ENCODE measurements at places on chromosomes 7 and 10.
A peak's percentile ranks its signal among the peaks of the same experiment; 100 is the strongest.

- no peak overlapping the region for H3K4me3 ChIP-seq
- 0 out of 2 replicates have a peak, but pooled peaks cover 1% of the 10 kb centered on the region for H3K4me1 ChIP-seq
- no peaks in the 10 kb centered on the region for H3K36me3 ChIP-seq
- DNase-seq: no peak
- H3K27ac ChIP-seq: no peak overlapping the region
- no peaks in the 10 kb centered on the region for H3K27me3 ChIP-seq
Observed at GRCh38 chr7:100978300-100978699, 8.9 kb downstream of the MUC12 start.

DNA sequence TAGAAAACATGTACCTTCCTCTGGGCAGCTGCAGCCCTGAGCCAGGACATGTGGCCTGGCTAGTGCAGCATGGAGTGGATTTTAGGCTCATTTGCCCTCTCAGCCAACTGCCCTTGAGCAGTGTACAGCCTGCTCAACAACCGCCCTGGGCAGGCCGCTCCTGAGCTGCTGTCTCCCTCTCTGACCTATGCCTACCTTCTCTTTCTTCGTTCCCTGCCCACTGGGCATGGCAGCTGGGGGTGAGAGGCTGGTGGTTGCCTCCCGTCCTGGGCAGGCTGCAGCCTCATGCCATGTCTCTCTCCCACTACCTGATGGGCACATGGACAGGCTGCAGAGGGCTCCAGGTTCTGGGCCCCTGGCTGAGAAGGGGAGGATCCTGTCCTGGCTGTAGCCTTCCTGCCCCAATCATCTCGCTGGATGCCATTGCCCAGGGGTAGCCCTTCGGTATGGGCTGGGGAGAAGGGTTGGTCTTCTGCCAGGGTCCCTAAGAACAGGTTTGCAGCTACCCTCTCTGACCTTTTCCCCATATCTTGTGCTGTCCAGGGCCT lies 97.3 kb downstream of the NEURL1 start:
- DNase-seq: no peak
- no peaks in the 10 kb centered on the region for H3K4me1 ChIP-seq
- H3K27me3 ChIP-seq: no peaks in the 10 kb centered on the region
- no peaks in the 10 kb centered on the region for H3K36me3 ChIP-seq
- no peak overlapping the region for H3K4me3 ChIP-seq
- H3K27ac ChIP-seq: no peak overlapping the region

DNA sequence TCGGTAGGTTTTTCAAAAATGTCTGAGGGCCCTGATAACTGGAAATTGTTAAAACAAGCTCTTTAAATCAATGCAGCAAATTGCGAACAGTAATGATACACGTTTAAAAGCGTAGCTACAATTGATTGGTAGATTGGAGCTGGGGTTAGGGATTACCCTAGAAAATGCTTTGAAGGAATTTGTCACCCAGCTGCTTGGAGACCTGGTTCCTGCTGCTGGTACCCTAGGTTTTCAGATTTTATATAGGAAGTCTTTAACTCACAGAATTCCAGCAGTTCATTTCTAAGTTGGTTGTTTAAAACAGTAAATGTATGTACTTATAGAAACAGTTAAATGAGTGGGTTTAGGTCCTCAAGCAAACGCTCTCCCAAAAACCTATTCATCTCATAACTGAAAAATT lies 1.5 kb downstream of the HECTD2 start:
- no peaks in the 10 kb centered on the region for H3K36me3 ChIP-seq
- H3K27ac ChIP-seq: no peak overlapping the region
- no peaks in the 10 kb centered on the region for H3K4me1 ChIP-seq

GRCh38 chr7:105691680-105692564 lies 110.6 kb upstream of the EFCAB10 start:
- peak overlapping the region; percentile 13 for H3K4me3 ChIP-seq
- no peaks in the 10 kb centered on the region for H3K36me3 ChIP-seq
- peaks cover 14% of the 10 kb centered on the region for H3K4me1 ChIP-seq
- H3K27ac ChIP-seq: no peak overlapping the region

DNA sequence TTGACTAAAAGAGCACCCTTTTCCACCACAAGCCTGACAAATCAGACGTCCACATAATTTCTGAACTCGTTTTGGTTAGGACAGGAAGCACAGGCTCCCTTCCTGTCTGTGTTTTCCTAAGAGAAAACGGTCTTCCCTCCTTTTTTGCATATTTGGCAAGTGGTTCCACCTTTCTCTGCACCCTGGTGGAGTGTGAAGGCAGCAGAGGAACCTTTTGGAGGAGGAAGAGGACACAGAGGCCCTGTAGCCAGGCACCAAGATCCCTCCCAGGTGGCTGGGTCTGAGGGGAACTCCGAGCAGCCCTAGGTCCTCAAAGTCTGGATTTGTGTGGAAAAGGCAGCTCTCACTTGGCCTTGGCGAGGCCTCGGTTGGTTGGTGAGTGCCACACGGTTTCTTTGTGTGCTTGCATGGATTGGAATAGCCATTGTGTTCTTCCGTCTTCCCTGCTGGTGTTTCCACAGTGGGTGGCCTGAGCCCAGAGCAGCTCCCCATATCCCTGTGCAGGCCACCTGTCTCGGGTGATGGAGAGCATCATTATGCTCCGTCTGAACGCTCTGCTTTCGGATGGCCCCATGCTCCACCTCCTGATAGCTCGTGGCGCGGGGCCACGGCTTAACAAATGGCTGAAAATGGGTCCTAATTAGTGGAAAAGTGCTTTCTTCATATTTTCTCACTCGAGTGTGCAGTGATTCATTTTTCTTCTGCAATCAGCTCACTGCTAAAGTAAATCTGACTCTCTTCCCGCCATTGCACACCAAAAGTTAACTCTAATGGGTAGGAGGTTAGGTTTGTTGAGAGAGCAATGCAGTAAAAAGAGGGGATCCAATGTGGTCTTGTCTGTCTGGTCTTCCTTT lies 4.2 kb downstream of the IKZF1 start:
- DNase-seq: no peak
- H3K27me3 ChIP-seq: peaks cover 11% of the 10 kb centered on the region
- no peak overlapping the region for H3K4me3 ChIP-seq

DNA sequence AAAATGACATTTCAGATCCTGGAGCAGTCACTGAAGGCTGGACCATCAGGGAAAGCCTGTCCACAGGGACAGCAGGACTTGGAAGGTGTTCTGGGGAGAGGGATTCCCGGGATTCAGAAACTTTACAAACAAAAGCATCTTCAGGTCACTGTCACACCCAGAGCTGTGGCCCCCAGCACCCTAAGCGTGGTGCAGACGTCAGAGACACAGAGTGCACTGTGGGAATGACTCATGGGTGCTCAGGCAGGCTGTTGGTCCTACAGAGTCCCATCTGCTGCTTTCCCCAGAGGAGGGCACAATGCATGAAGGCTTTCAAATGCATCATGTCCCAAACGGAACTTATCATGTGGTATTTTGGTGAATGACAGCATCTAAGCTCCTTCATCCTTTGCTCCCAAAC lies 13.1 kb upstream of the LRMDA start:
- H3K27ac ChIP-seq: no peak overlapping the region
- H3K4me3 ChIP-seq: no peak overlapping the region
- H3K4me1 ChIP-seq: peaks cover 1% of the 10 kb centered on the region
- no peak for DNase-seq
- H3K27me3 ChIP-seq: peaks cover 76% of the 10 kb centered on the region

DNA sequence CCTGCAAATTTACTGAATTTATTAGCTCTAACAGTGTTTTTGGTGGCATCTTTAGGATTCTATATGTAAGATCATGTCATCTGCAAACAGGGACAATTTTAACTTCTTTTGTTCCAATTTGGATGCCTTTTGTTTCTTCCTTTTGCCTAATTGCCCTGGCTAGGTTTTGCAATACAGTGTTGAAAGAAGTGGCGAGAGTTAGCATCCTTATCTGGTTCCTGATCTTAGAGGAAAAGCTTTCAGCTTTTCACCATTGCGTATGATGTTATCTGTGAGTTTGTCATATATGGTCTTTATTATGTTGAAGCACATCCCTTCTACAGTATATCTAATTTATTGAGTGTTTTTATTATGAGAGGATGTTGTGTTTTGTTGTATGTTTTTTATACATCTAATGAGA lies 301.4 kb downstream of the PTPRN2 start:
- H3K4me3 ChIP-seq: no peak overlapping the region
- H3K27me3 ChIP-seq: no peaks in the 10 kb centered on the region

- DNase-seq: no peak
- H3K4me3 ChIP-seq: no peak overlapping the region
- no peaks in the 10 kb centered on the region for H3K4me1 ChIP-seq
- H3K27ac ChIP-seq: no peak overlapping the region
Observed at GRCh38 chr7:132861424-132861823, 220.5 kb downstream of the CHCHD3 start.

DNA sequence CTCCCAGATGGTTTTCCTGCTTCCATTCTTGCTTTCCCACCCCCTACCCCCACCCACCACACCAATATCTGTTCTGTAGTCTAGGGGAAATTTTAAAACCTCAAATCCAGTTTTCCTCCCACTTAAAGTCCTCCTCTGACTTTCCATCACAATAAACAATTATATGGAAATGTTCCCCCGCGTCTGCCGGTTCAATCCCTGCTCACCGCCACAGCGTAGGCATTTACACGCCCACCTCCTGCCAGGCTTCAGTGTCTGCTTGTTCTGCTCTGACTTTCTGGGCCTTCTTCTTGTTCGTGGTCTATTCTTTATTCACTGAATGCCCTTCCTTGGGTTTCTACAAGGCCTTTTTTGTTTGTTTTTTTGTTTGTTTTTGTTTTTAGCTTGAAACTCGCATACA lies 633.0 kb upstream of the MKI67 start:
- H3K4me3 ChIP-seq: no peak overlapping the region
- no peak for DNase-seq
- H3K4me1 ChIP-seq: no peaks in the 10 kb centered on the region
- no peaks in the 10 kb centered on the region for H3K36me3 ChIP-seq
- H3K27ac ChIP-seq: no peak overlapping the region
- H3K27me3 ChIP-seq: no peaks in the 10 kb centered on the region

GRCh38 chr7:116697152-116697551 lies 25.2 kb downstream of the MET start:
- no peak for DNase-seq
- no peaks in the 10 kb centered on the region for H3K36me3 ChIP-seq

DNA sequence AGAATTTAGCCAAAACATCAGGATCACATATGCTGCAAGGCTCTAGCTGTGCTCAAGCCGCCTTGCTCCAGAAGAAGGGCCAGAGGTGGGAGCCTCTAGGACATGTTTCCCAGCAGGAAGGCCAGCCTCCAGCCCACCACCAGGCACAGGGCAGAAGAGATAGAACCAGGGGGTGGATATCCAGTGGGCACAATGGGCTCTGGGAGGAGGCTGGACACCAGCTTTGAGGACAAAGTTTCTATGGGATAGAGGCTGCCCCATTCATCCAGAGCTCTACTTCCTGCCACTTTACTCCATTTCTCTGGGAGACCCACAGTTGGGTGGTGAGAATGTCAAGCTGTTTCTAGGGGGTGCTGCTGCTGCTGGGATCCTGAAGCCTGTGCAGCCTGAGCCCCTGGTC lies 77.1 kb downstream of the ARHGAP22 start:
- no peak overlapping the region for H3K27ac ChIP-seq
- H3K27me3 ChIP-seq: no peaks in the 10 kb centered on the region
- H3K36me3 ChIP-seq: no peaks in the 10 kb centered on the region
- no peaks in the 10 kb centered on the region for H3K4me1 ChIP-seq
- DNase-seq: no peak

- H3K27ac ChIP-seq: no peak overlapping the region
- no peaks in the 10 kb centered on the region for H3K27me3 ChIP-seq
Observed at GRCh38 chr10:6091630-6092029, 2.8 kb downstream of the RBM17 start.

DNA sequence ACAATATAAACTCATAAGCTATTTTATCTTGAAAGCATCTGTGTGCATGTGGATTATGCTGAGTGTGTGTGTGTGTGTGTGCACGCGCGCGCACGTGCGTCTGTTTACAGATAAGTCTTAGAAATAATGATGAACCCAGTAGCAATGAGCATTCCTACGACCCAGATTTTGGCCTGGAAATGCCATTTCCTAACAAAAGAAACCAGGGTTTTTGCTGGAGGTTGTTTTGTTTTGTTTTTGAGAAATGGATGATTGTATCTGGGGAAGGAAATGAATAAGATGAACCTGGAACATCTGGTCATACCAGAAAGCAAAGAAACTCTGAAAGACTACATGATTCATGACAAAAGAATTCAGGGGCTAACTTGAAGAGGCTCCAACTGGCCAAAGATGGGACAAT lies 22.1 kb upstream of the LMOD2 start:
- H3K4me3 ChIP-seq: no peak overlapping the region
- no peak overlapping the region for H3K27ac ChIP-seq
- no peaks in the 10 kb centered on the region for H3K4me1 ChIP-seq
- DNase-seq: no peak
- no peaks in the 10 kb centered on the region for H3K36me3 ChIP-seq

GRCh38 chr10:28849309-28849708 lies 172.0 kb downstream of the BAMBI start:
- no peak overlapping the region for H3K27ac ChIP-seq
- no peaks in the 10 kb centered on the region for H3K27me3 ChIP-seq
- H3K36me3 ChIP-seq: no peaks in the 10 kb centered on the region
- no peak overlapping the region for H3K4me3 ChIP-seq
- DNase-seq: no peak

- no peaks in the 10 kb centered on the region for H3K27me3 ChIP-seq
- DNase-seq: no peak
- no peaks in the 10 kb centered on the region for H3K36me3 ChIP-seq
- no peaks in the 10 kb centered on the region for H3K4me1 ChIP-seq
- H3K27ac ChIP-seq: no peak overlapping the region
- no peak overlapping the region for H3K4me3 ChIP-seq
Observed at GRCh38 chr7:148045521-148045920, 545.0 kb upstream of the C7orf33 start.

DNA sequence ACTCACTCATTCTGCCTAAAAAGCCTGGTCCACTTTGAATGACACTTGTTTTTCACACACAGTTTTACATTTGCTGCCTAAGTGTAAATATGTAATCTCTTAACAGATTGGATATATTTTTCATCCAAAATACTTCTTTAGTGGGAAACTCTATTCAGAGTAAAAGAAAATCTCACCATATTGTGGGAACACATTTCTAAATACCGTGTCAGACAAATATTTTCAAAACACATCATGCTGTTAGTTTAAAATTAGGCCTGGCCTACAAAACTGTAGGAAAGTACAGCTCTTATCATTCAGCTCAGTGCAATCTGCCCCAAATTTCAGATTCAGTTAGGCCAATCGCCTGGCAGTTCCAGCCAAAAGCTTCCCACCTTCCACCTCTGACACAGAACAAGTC lies 849.8 kb downstream of the NXPH1 start:
- no peak for DNase-seq
- H3K27ac ChIP-seq: no peak overlapping the region
- no peaks in the 10 kb centered on the region for H3K27me3 ChIP-seq
- no peak overlapping the region for H3K4me3 ChIP-seq
- H3K4me1 ChIP-seq: no peaks in the 10 kb centered on the region

- no peaks in the 10 kb centered on the region for H3K36me3 ChIP-seq
- no peak overlapping the region for H3K27ac ChIP-seq
- H3K4me1 ChIP-seq: no peaks in the 10 kb centered on the region
- no peak for DNase-seq
- no peaks in the 10 kb centered on the region for H3K27me3 ChIP-seq
Observed at GRCh38 chr10:2262333-2262732, 525.0 kb upstream of the ADARB2 start.

Data from iPS DF 6.9 (cell line).